ENCODE measurements at places on chromosomes 1 and 21.
A peak's percentile ranks its signal among the peaks of the same experiment; 100 is the strongest.

- DNase-seq: no peak
Measured at GRCh38 chr1:66380452-66381212, 153.3 kb upstream of the SGIP1 start.

- DNase-seq: no peak
Measured at GRCh38 chr1:65949230-65949626, 156.5 kb downstream of the PDE4B start.

DNA sequence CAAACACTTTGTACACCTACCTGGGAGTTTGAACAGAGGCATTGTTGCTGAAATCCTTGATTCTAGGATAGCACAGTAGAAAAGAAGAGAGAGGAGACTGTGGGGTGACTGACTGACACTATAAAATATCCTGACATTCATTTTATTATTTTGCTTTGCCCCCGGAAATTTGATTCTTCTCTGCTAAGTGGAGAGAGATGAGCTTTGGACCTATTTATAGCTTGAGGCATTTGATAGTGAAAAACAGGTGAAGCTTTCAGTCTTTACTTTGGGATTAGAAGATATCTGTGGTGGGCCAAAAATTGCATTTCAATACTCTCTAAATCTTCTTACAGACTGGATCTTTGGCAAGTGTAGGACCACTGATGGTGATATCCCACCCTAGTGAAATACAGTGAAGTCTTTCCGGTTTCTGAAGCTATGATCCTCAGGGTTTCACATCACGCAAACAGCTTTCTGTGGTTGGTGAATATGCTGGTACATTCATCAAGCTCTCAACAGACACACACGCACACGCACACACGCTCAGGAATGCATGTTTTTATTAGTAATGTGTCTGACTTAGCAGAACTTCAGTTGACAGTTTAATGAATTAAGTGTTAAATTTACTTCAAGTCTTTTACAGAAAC is at the start of gene AMPD1:
TSS of gene AMPD1 (minus strand) at position 117 of the 629 bp plus-strand sequence. CDS start at position 42, 75 bp downstream.
- DNase-seq: no peak

- DNase-seq: no peak
Measured at GRCh38 chr1:70528590-70529333, 117.7 kb downstream of the CTH start.

GRCh38 chr1:164466001-164466421 is 93.0 kb upstream of the PBX1 start:
- DNase-seq: no peak

GRCh38 chr1:31154000-31154631 is 85.6 kb downstream of the NKAIN1 start:
- DNase-seq: no peak

DNA sequence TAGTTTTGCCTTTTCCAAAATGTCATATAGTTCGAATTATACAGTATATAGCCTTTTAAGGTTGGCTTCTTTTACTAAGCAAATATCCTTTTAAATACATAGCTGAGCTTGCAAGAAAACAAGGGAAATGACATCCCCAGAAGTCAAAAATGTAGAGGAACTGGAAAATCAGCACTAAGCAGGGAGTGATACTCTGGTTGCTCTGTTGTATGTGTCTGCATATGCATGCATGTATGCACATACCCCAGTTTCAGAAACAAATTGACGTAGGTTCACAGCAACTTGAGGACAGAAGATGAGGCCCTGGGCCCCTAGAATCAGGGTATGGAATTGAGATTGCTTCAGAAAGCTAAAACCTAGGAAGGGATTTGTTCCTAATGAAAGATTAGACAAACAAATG is 75.1 kb upstream of the GNG4 start:
- no peak for DNase-seq

DNA sequence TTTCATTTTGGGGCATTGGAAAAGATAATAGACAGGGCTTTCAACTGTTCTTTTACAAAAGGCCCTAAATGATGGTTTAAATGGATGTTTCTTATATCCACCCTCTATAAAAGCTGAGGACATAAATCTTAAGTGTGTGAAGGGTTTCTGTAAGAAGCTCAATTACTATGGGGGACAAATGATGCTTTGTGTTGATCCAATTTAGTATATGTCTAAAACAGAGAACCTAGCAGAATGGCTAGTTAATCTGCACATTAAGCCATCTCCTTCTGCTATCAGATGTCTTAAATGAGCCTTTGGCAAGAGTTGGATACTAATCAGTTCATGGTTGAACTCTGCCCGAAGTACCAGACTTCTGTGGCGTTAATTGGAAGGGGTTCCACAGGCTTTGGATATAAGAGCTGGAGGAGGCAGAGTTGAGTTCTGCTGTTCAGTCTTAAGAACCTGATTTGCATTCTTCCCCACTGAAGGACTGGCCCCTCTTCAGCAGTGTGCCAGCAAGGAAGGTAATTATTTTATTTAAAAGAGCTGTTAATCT is 43.1 kb downstream of the PTGFRN start:
- DNase-seq: no peak

GRCh38 chr1:28208818-28209441 is 23.9 kb downstream of the DNAJC8 start:
- peak; percentile 18 for DNase-seq

DNA sequence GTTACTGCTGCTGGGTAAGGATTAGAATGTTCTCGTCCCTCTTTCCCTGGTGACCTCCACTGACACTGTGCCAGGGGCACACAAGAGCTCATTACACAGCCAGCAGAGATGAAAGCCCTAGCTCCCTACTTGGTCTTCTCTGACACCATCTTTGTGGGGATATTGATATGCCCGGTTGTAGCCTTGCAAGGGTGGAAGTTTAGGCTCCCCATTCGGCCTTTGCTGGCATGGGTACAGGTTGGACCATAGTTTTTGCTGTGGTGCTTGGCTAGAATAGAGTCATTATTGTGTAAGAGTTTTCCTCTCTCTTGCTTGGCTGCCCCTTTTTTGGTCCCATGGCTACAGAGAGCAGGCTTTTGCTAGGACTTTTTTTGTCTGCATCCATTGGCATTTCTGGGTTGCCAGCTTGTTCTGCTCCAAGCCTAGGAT is 12.3 kb downstream of the RAB4A start:
- DNase-seq: no peak

- DNase-seq: no peak
Measured at GRCh38 chr1:200428482-200429205, 18.8 kb upstream of the ZNF281 start.

- DNase-seq: no peak
Measured at GRCh38 chr1:1942753-1943656, 23.9 kb upstream of the TMEM52 start.

GRCh38 chr1:245772325-245772724 is 617.5 kb downstream of the KIF26B start:
- no peak for DNase-seq

DNA sequence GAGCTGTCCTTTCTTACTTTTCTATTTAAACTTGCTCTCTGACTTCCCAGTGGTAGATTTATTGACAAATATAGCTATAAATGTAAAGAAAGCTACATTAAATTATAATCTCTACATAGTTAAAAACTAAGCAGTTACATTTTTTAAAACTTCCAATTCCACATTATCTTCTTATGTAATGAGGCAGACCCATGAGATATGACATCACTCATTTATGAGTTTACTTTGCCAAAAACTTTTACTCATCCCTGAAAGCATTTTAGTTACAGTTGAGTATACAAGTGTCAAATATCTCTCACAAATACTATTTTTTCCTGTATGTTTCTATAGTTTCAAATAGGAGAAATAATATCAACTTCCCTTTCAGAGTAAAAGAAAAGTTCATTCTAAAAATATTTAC is 3.8 kb downstream of the NMNAT2 start:
- no peak for DNase-seq

- DNase-seq: no peak
Measured at GRCh38 chr1:218479436-218480115, 134.4 kb downstream of the TGFB2 start.

DNA sequence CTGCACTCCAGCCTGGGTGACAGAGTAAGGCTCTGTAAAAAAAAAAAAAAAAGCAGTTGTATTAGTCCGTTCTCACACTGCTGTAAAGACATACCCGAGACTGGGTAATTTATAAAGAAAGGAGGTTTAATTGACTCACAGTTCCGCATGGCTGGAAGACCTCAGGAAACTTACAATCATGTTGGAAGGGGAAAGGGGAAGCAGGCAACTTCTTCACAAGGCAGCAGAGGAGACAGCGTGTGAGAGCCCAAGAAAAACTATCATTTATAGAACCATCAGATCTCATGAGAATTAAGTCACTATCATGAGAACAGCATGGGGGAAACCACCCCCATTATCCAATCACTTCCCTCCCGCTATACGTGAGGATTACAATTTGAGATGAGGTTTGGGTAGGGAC is 151.7 kb upstream of the NR5A2 start:
- DNase-seq: no peak

Data from stimulated activated CD4-positive, alpha-beta T cell treated with anti-CD3 and anti-CD28 coated beads, Interleukin-1b, Interleukin-23, amount 100 ng/mL, for 1 hour (primary cell).